Kidney epithelial cell (primary cell): ENCODE measurements at places on chromosomes 11 and 22.

DNA sequence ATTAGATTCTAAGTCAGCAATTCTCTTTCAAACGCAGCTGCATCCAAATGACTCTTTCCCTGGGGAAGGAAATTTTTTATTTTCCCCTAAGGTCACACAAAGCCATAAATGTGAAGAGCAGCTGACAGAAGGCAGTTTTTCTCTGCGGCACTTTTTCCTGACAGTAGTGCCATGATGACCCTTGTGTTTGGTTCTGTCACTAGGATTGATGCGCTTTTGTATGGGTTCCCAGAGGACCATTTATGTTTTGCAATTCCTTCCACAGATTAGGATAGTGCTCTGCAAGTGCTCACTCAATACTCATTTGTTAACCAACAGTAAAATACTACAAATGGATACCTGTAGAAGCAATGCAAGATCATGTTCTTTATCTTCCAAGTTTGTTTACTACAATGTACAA, 359.6 kb upstream of the CTSC start:
- no peak for DNase-seq

DNA sequence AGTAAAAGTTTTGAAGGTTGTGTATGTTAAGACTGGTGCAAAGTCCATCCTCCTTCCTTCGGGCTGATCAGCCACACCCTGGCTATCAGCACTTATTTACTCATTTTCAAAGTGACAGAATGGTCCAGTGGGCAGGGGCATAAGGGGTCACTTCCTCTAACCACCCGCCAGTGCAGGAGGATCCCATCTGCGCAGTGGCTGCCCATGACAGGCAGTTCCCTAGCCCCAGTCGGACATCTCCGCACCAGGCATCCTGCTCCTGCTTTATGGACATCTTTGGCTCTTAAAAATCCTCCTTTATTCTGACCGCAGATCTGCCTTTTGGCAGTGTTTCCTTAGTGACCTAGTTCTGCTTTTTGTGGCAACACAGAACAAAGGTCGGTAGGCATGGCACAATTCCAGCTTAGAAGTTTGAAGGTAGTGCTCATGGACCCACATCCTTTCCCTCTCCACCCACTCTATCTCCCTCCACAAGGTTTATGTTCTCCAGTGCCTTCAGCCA, 55.9 kb downstream of the BMAL1 start:
- DNase-seq: no peak

GRCh38 chr22:27534720-27535125, 266.8 kb downstream of the MN1 start:
- DNase-seq: no peak

DNA sequence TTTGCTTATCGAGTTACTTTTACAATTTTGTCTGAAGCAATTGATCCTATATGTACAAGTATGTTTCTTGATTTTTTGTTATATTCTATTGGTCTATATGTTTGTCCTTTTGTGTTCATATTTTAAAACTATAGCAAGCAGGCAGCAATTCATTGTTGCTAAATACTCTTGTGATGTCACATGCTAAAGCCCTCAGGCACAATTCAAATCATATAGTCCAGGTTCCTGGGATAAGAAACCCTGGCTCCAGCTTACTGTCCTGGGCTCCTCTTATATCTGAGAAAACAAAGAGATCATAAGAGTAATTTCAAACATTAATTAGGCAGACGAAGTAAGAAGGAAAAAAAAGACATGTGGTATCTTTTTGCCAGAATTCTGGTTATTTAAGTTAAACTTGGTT, 6.6 kb upstream of the CCDC83 start:
- DNase-seq: no peak

DNA sequence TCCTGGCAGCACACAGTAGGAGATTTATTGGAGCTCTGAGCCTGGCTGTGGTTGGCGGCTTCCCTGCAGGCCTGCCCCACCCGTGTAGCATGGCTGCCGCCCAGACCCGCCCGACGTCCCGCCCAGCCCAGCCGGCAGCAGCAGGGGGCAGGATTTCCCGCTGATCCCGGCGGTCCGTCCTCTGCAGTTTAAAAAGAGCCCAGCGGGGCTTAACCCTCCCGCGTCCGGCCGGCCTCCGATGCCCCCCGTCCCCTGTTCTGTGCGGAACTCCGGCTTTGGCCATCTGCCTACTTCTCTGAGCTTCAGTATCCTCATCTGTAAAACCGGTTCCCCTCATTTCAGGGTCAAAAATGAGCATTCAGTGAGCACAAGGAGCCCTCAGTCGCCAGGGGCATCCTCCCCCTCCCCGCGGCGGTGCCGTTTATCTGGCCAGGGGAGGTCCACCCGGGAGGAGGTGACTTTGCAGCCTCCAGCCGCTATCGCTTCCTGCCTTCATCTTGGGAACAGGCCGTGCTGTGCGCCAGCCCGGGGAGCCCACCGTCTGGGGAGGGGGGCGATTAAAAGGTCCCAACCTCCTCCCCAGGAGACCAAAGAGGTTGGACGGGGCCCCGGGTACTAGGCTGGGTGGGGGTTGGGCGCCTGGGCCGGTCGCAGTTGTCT, at the start of gene GAS2L1:
GAS2L1 (plus strand) TSS at position 476 of the 660 bp plus-strand sequence. CDS start 1,456 bp downstream, outside the sequence.
- DNase-seq: no peak

DNA sequence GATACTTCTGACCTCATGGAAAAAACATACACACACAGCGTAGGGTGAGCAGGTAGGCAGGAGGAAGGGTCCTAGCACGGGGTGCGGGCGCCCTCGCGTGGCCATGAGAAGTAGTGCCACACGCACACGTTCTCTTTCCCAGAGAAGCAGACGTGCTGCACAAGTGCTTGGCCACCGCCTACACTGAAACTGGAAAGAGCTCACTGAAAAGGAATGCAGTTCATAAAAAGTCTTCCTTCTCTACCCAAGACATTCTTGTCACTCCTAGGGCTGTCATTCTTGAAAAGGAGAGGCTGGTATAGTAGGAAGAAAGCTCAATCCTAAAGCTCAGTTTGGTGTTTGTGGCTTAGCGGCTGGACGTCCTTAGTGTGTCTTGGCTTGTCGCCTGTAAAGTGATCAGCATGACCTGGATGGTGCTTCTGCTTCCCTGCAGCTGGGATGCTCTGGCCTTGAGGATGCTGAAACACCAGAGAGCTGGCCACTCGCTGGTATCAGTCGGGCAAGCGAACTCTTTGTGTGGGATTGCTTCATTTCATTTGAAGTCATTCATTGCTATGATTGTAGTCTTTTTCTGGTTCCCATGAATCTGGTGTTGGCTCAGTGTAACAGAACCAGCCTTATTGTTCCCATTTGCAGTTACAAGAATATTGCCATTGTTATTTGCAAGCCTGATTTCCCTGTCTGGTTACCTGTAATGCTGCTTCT, 303.8 kb downstream of the NTM start:
- peak; percentile 48 for DNase-seq

DNA sequence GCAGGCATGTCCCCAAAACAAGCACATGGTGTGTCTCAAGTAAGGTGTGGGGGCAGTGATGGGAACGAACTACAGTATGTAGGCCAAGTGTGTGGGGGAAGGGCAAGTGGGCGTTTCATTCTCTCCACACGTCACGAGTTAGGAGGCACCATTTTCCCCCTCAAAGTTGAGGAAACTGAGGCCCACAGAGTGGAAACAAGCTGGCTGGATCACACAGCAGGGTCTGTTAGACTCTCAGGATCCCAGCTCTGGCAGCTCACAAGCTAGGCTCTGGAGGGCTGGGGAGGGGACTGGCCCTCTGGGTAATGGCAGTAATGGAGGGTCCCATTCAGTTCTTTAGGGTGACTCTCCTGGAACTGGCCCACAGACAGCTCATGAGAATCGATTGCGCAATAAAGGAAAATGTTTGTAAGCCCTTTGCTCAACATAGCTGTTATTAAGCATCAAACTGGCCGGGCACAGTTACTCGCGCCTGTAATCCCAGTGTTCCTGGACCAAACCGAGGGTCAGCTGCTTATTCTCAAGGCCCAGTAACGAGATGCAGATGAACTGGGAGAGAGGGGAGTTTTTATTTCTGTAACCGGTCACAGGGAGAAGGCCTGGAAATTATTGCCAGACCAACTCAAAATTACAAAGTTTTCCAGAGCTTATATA, 24.1 kb upstream of the TUB start:
- peak; percentile 4 for DNase-seq

DNA sequence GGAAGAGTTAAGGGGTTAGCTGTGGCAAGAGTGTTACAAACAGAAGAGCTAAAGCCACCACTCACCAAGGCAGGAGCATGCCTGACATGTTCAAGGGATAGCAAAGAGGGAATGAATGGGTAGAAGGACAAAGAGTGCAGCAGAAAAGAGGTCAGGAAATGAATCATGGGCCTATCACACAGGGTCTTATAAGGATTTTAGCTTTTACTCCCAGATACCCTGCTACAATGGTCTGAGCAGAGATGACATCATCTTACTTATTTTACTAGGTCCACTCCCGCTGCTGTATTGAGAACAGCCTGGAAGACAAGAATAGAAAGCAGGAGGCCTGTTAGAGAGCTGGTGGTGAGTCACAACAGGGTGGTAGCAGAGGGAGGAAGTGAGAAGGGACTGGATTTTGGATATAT, 9.8 kb downstream of the TRAF6 start:
- DNase-seq: peak; percentile 85

DNA sequence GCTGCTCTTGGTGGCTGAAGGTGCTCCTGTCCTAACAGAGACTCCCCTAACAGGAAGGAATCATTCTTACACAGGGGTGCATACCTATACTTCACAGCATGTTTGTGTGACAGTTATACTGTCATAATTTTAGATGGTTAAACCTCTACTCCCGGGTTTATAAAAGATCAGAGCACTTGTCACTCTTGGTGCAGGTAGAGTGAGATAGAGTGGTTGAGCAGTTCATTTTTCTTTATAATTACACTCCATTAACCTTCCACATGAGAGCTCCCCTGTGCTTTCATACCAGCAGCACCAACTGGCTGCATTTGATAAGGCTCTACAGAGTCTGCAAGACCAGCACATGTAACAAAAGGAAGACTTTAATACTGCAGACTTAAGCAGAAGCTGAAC, 72.9 kb downstream of the LARGE2 start:
- no peak for DNase-seq
